ENCODE measurements at places on chromosomes 7 and 10.

GRCh38 chr10:3964516-3964915 lies 179.5 kb upstream of the KLF6 start:
- DNase-seq, result no peak

GRCh38 chr7:152200395-152200794 lies 174.9 kb downstream of the GALNT11 start:
- DNase-seq, result no peak

DNA sequence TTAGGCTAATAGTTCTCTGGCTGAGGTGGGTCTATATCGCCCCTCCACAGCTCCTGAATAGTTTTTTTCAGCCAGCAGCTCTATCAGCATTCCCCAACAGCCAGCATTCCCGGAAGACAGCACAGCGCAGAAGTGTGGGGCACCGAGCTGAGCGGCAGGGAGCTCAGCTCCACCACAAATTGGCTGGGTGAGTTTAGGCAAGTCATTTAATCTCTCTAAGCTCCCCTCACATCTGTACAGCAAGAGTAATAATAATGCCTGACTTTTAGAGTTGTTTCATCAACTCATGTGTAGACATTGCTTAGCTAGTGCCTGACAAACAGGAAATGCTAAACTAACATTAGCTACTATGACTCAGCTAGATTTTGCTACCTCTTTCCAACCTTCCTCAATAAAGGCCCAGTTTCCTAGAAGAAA lies 247.9 kb upstream of the PTN start:
- no peak for DNase-seq

GRCh38 chr10:94213001-94213530 lies 149.7 kb downstream of the NOC3L start:
- DNase-seq, result no peak

DNA sequence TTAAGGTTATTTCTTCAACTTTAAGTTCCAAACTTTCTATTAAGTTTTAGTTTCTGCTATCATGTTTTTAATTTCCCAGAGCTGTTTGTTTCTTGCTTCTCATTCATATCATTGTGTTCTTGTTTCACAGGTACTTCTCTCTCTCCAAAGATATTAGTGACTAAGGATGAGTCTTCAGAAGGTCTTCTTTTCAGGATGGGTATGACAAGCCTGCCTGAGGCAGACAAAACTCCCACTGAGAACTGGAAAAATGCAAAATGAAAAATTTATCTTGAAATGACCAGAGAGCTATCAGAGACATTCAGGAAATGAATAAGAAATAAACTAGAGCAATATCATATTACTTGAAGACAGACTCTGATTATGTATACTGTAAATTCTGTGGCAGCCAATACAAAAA lies 110.8 kb upstream of the EGFR start:
- DNase-seq, result no peak

DNA sequence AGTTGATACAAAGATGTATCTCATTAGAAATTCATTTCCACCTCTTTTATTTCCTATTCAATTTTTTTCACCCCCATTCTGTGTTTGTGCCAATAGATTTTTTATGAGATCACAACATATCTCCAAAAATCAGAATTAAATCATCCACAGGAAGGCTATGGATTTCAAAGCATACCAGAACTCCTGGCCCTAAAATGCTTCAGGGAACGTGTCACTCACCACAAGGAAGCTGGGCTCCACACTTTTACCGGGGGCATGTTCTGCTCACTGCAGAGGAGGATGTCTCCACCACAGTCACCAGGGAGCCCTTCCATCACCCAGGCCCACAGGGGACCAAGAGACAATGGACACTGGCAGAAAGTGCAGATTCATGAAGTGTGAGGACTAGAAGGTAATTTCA lies 456.8 kb downstream of the KCNMA1 start:
- no peak for DNase-seq

DNA sequence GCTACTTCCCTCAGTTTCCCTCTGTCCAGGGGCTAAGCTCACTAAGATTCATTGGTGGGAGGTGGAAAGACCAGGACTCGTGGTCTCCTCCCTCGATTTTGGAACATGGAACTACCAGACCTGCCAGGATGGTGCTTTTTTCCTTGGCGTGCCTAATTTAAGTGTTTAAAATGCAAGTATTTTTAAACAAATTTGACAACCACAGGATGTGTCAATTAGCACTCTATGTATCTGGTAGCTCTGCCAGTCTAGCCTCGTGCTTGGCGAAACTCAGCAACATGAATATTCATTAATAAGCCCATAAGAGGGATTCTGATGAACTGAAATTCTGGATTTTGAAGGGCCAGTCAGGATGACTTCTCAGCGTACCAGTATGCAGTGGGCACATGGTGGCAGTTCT lies 145.0 kb upstream of the PRR15 start:
- DNase-seq, result no peak

DNA sequence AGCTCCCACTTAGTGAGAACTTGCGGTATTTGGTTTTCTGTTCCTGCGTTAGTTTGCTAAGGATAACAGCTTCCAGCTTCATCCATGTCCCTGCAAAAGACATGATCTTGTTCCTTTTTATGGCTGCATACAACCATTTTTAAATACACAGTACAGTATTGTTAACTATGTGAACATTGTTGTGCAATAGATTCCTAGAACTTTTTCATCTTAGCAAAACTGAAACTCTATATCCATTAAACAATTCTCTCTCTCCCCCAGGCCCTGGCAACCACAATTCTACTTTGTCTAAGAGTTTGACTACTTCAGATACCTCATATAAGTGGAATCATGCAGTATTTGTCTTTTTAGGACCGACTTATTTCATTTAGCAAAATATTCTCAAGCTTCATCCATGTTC lies 72.4 kb upstream of the CAPZA2 start:
- no peak for DNase-seq

DNA sequence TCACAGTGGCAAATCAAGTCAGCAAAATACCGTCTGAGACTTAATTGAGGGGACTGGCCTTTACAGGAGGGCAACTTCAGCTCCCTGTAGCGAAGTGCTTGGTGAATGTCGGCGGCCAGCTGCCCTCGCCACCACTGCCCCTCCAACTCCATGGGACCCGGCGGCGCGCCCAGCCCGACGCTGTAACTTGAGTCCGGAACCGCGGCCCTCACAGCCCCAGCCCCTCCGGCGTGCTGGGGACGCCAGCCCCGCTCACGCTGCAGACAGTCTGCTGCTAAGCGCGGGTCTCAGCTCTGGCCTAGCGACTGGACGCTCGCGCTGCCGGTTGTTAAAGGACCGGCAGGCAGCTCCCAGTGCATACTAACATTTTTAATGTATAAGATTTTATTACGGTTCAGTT lies 113.4 kb upstream of the NUPR2 start:
- no peak for DNase-seq

DNA sequence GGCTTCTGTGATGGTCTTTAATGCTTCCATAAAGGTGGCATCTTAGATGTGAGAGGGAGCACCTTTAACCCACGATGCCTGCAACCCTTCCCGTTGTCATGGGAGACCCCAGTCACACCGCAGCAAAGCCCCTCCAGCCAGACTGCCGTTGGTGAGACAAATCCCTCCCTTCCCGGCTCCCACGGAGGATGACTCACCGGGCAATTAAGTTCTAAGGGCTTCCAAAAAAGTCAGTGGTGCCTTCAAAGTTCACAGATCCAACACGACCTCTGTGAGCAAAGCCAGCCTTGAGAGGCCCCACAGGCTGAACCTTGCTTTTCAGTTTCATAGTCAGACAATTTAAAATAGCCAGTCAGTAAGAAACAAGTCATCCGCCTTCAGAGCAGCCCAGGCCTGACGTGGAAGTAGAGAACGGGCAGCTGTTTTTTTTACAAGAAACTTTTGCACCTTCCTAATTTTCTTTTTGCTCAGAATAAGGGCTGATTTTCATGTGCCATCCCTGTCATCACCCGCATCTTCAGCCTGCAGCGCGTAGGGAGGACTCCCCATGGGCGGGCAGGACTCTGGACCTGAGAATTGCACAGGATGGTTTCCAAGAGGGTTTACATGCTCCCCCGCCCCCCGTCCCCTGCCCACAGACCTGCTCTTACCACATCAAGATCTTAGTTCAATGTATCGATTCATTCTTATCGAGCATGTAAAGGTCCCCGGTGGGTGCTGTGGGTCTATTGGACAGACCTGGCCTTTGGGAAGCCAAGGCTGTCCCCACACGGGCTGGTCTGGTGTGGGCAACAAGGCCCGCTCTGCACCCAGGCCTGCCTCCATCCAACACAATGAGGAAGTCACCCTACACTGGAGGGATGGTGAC lies 333.9 kb downstream of the DNAJB6 start:
- DNase-seq, result no peak

DNA sequence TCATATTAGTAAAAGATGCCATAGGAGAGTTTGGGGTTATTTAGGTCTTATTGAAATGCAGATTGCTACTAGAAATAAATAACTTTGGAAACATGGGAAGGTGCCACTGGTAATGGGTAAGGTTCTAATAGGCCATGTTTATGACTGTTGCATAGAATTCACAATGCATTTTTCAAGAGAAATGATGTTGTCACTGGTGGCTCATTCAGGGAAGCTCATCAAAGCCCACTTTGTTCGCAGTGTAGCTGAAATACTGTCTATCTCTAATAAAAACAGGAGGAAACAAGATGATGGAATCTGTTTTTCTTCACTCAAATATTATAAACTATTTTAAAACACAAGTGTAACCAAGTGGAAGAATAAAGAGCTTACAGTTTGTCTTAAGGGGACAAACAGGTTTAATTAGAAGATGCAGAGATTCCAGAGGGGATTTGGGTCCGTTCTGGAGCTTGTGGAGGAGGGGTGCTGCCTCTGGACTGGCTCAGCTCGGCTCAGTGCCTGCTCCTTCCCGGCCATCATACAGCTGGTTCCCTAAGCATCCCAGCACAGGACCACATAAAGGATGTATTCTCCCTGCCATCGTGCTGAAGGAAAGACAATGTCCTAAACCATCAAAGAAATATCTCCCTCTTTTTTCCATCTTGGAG lies 20.4 kb downstream of the OPALIN start:
- no peak for DNase-seq

DNA sequence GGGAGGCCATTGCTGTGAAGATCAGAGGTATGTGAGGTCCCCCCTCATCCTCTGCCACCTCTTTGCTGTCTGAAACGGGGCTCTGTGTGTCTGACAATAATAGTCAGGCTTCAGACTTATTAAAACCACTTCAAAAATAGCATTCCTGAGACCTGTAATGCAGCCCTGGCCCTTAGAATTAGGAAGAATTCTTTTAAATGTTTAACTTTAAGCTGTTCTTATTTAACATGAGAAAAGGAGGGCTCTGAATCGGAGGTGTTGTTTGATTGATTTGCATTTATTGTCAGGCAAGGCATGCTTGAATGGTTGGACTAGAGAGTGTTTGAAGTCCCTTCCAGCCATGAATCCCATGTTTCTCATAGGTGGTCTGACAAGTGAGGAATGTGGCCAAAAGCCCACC lies 52.5 kb downstream of the AKR1B1 start:
- DNase-seq, result no peak

DNA sequence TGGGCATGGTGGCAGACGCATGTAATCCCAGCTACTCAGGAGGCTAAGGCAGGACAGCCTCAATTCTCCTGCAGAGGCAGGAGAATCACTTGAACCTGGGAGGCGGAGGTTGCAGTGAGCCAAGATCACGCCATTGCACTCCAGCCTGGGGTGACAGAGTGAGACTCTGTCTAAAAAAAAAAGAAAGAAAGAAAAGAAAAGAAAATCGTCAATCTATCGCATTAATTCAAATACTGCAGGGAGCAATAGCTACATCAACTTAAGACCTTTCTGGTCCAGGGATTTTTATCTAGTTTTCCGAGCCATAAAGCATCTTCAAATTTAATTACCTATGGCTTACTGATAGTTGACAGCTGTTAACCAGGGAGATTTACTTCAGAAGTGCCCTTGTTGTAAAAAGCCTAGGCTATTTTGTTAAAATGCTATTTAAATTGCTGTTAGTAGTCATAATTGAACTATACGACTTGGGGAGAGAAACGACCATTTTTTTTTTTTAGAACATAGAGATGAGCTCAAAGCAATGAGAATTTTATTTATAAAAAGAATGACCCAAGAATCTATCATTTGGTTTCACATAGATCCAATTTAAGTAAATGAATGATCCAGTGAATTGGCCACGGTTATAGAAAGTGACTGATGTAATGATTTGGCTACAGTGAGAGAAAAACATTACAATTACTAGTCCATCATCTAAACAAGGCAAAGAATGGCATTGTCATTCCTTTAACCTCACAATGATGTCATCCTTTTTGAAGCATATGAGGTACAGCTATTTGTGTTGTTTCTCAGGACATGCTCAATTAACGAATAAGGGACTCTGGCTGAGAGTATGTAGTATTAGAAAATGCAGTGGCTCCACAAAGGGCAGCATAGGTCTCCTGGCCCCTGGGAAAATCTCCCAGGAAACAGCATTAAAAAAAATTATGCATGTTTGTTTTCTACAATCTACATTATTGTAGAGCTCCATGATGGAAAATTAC lies 85.3 kb downstream of the SEMA3C start:
- DNase-seq, result no peak

GRCh38 chr10:112173206-112173605 lies 10.4 kb downstream of the GPAM start:
- no peak for DNase-seq

- DNase-seq, result no peak
These were observed 42.1 kb upstream of the MKLN1 start for GRCh38 chr7:131285556-131285955.

DNA sequence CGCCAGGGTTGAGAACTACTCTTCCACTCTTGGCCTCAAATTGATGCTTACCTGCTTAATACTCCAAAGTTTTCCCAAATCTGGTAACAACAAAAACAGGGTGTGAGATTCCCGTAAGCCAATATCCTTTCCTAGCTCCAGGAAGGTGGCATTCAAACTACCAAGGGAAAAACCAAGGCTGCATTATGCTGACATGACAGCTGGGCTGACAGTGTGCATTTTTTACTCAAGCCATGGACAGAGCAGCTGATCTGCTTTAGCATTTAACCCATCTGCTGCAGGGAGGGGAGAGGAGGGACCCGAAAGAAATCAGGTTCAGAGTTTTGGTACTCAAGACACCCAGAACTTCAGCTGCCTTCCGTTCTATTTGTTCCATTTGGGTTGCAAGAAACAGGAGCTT lies 49.8 kb upstream of the RAPGEF5 start:
- DNase-seq, result no peak

DNA sequence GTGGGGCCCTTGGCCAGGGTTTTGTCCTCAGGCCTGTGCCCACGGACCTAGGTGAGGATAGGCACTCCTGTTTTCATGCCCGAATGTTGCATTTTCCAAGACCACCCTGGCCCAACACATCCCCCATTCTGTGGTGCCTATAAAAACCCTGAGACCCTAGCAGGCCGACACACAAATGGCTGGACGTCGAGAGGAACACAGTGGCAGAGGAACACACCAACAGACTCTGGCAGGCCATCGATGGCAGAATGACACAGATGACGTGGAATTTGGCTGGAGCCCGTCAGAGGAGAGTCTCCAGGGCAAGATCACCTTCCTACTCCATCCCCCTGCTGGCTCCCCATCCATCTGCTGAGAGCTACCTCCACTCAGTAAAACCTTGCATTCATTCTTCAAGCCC lies 898.8 kb downstream of the ANKRD7 start:
- DNase-seq, result no peak

DNA sequence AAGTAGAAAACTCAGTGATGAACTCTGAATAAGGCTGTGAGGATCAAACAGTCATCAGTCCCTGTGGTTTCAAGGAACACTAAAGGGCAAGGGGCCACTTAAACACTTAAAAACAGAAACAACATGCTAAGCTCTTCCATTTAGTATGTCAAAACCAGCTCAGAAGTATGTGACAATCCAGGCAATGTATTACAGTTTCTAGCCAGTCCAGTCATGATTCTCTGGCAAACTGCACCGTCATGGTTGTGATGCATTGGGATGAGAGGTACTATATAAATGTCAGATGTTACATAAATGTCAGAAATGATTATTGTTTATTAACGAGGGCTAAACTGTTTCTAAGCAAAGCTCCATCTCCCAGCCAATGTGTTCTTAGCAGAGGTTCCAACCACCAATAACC lies 4.7 kb upstream of the CREB5 start:
- DNase-seq, result no peak
